ENCODE measurements at places on chromosomes 7 and 10.

DNA sequence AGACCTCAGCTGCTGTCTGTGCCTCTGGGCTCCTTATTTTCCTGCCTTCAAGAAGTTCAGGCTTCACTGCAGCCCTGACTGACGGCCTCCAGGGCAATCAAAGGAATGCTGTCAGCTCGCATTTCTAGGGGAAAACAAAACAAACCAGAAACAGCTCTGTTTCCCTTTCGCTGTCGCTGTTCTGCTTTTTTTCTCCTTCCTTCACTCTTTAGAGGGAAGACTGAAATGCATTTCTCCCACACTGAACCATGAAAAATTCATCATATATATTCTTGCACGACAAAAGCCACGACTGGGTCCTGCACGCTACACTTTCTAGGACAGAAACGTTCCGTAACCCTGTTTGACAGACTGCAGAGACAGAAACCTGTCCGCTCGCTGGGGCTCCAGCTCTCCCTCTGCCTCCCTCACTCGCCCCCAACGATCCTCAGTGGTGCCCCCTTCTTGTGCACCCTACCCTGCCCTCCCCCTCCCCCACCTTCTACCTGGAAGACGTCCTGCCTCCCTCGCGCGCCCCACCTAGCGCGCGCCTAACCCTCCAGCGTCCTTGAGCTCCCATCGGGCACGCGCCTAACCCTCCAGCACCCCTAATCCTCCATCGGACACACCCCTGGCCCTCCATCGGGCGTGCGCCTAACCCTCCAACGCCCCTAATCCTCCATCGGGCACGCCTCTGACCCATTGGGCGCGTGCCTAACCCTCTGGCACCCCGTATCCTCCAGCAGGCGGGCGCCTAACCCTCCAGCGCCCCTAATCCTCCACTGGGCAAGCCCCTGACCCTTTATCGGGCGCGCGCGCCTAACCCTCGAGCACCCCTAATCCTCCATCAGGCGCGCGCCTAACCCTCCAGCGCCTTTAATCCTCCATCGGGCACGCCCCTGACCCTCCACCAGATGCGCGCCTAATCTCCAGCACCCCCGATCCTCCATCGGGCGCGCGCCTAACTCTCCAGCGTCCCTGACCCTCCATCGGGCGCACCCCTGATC, 37.1 kb downstream of the SVOPL start:
- DNase-seq, result no peak

DNA sequence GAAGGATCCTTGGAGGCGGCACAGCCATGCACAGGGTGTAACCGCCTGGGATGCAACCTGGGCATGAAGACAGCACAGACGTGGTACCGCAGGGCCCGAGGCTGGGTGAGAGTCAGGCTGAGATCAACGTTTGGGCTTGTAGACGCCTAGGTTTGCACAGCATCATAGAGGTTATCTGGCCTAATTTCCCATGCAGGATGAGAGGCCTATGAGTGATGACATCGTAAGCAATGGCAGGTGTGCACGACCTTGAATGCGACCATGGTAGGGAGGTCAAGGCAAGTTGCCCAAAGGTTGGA, 7.5 kb downstream of the CALML3 start:
- no peak for DNase-seq

- DNase-seq, result peak; percentile 84
Observed at GRCh38 chr10:90447831-90448230, 410.0 kb downstream of the HTR7 start.

GRCh38 chr7:48305661-48306060, 134.4 kb downstream of the ABCA13 start:
- no peak for DNase-seq

GRCh38 chr10:97279121-97279815, 13.2 kb downstream of the ARHGAP19 start:
- no peak for DNase-seq

DNA sequence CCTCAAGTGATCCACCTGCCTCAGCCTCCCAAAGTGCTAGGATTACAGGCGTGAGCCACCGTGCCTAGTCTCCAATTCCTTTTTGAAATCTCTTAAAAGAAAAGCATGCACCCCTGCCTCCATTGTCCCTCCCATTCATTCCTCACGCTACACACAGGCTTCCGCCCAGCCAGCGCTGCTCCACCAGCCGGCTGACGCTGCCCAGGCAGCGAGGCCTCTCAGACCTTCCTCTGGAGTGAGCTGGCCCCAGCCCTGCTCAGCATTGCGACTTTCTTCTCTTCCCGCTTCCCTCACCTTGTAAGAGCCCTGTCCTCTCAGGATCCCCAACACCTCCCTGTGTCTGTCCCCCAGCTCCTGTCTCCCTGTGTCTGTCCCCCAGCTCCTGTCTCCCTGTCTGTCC, 23.6 kb downstream of the RGS10 start:
- DNase-seq, result no peak

DNA sequence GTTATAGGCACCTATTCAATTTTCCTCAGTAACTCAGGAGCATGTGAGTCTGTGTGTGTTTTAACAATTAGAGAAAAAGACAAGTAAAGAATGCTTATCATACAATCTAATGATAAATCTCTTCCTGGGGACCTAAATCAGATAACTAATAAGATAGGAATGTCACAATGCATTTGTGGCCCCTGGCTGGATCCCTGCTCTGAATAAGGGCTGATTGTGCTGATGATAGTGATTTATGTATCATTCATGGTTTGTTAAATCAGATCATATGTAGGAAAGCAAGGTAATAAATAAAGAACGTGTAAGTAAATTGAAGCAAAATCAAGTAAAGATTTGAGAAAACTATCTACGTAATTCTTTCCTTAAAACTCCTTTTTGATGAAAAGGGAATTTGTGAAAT, 145.9 kb downstream of the C7orf25 start:
- no peak for DNase-seq
